ENCODE measurements at places on chromosomes 12 and 14.
A peak's percentile ranks its signal among the peaks of the same experiment; 100 is the strongest.

DNA sequence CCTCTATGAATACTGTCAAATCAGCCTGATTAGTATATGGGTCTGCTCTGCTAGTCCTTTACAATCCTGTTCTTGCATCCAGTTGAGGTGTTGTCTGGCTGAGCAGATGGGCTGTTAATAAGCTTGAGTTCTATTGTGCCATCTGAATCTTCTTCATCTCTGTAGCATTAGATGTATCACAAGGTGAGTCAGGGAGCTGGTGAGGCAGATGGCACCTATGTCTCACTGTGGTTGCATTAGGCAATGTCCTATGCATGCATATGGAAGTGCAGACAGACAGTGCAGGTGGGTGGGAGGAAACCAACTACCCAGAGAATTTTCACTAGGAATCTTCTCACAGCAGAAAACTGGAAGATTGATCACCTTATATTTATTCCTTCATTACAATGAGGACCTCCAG lies 165.7 kb upstream of the STXBP6 start:
- no peak for DNase-seq

DNA sequence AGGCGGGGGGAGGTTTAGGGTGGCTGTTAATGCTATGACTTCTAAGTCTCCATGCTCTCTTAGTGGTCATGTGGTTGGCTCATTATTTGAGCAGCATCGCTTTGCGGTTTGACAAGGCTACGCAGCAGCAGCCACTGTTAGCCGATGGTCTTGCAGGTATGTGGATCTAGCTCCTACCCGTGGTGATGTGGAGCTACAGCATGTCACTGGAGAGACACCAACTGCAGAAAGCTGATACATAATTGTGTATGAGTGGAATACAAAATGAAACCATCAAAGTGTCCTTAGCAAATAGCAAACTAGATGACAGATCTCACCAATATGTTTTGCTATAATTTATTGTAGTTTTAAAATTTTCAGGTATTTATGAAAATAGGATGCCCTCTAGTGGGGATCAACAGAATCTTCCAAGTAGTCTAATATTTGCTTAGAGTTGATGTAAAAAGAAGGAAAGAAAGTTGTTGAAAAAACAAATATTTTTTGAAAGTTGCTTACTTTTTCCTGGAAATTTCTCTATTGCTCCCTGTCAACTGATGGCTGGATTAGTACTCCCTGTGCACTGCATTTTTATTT lies 94.9 kb downstream of the NAV3 start:
- peak; percentile 91 for DNase-seq

DNA sequence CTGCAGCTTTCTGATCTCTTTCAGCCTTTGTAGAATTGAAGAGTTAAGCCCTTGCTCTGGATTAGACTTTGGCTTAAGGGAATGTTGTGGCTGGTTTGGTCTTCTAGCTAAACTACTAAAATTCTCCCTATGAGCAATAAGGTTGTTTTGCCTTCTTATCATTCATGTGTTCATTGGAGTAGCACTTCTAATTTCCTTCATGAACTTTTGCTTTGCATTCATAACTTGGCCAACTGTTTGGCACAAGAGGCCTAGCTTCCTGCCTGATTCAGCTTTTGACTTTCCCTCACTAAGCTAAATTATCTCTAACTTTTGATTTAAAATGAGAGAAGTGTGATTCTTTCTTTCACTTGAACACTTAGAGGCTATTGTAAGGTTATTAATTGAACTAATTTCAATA lies 384.3 kb downstream of the RAD51B start:
- peak; percentile 58 for DNase-seq

GRCh38 chr12:47234576-47235141 lies 154.9 kb upstream of the AMIGO2 start:
- no peak for DNase-seq

DNA sequence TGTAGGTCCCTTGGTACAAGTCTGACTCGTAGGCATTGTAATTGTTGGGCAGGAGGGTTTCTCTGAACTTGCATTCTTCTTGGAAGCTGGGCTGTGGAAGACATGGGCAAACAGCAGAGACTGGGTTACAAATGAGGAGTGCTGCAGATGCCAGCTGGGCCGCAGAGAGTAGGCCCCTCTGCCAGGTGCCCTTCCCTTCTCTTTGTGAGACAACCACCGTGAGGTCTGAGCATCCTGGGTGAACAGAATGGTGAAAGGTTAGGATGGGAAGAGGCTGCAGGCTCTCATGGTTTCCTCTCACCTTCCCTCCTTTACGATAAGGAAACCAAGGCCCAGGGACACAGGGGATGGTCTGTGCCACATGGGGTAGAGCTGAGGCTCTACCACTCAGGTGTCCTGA lies 11.3 kb downstream of the FGF6 start:
- no peak for DNase-seq

- no peak for DNase-seq
Measured at GRCh38 chr12:18146363-18146762, 56.4 kb upstream of the RERGL start.

GRCh38 chr12:69457433-69457832 lies 12.8 kb upstream of the FRS2 start:
- DNase-seq = no peak

DNA sequence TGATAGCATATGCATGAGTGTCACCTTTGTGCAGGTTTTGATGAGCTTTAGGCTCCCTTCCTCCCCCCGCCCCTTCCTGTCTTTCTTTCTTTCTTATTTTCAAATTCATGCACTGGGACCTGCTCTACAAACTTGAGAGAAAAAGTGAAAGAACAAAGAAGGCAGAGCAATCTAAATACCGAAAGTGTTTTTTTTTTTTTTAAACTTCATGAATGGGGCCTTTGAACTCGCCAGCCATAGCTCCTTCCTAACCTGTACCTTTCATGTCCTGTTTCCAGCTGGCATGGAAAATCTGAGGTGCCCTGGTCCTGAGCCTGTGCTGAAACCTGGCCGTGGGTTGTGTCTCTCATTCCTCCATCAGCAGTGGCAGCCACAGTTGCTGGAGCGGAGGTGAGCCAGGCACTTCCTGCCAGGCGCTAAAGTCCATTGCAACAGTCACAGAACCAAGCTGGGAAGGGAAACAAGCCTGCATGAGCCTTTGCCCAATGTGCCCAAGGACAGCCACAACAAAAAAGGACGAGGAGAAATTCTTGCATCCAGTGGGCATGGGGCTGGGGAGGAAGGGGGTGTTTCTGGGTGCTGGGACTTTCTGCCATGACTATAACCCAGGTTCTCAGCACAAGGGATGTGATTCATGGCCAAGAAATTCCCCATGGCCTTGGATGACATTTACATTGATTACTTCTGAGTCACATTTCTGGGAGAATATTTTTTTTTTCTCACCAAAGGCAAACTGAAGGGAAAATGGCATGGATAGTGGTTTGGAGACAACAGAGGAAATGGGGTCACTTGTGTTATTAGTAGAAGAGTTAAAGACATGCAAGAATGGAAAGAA lies 102.7 kb downstream of the TMEM30B start:
- peak; percentile 66 for DNase-seq

DNA sequence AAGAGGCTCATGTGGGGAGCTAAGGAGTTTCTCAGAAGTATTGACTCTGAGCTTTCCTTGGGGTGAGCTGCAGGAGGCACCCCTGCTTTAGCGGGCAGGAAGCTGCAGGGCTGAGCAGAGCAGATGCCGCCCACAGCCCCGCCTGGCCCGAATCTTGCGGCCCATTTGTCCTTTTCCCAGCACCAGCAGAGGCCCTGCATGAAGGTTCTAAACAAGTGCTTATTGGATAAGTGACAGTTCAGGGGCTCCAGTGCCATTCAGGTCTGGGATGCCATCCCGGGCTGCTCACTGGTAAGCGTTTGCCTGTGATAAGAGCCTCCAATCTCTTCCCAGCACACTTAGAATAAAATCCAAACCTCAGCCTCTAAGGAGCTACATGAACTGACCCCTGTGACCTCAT lies 11.4 kb downstream of the RILPL1 start:
- DNase-seq = no peak

- DNase-seq = no peak
Measured at GRCh38 chr12:120865098-120865497, 39.1 kb downstream of the SPPL3 start.

DNA sequence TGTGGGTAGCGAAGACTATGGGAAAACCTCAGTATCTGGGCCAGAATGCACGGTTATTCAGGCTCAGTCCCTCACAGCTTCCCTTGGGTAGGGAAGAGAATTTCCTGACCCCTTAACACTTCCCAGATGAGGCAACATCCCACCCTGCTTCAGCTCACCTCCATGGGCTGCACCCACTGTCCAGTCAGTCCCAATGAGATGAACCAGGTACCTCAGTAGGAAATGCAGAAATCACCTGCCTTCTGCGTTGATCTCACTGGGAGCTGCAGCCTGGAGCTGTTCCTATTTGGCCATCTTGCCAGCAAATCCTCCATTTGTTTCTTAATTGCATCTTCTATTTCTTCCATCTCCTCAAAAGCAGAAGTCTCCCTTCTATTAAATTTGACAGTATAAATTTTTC lies 104.4 kb downstream of the FOXA1 start:
- DNase-seq = no peak

DNA sequence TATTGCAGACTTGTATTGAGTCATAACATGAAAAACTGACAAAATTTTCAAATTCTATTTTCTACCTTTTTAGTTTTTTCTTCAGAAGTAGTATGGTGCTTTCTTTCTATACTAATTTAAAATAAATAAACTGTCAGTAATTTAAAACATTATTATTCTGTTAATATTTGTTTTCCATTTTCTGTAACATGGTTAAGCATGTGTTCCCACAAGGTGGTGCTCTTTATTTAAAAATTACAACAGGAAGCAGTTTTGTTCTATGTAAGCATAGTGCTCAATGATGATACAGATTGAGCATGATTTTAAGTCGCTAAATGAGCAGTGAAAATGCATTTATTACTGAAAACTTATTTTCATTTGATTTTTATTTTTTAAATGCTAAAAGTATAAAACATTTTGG lies 114.6 kb downstream of the PPFIA2 start:
- DNase-seq = peak; percentile 11

DNA sequence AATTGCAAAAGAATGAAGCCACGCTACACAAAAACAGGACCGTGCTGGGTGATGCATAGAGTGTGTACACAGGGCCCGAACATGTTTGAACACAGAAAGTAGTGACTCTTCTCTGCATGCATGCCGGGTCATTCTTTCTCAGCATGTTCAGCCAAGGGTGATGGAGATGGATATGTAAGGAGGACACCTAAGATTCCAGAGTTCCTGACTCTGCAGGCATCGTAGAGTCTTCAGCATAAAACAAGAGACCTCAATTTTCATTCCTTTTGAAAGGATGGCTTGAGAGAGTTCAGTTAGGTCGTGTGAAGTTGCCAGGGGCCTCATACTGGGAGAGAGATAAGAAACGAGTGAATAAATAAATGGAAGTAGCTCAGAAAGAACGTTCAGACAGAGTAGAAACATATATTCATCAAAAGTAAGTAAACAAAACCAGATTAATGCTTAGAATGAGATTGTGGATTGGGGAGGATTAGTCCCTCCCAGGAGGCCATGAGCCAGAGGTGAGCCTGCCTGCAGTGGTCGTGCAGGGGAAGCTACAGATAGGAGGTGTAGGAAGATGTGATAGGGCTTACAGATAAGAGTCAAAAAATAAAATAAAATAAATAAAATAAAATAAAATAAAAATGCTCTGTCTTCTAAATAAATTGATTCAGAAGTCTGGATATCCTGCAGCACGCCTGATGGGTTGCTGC lies 27.6 kb upstream of the SEL1L start:
- DNase-seq = no peak

GRCh38 chr12:104355630-104356029 lies 52.1 kb downstream of the EID3 start:
- no peak for DNase-seq

- no peak for DNase-seq
Measured at GRCh38 chr12:132485619-132486018, 4.3 kb upstream of the FBRSL1 start.

- DNase-seq = no peak
Measured at GRCh38 chr12:109387425-109388166, 39.9 kb downstream of the MYO1H start.

- no peak for DNase-seq
Measured at GRCh38 chr12:108589840-108590229, 8.0 kb downstream of the TMEM119 start.

- no peak for DNase-seq
Measured at GRCh38 chr12:19972325-19973288, 395.7 kb upstream of the PDE3A start.

GRCh38 chr14:68513838-68514607 lies 278.8 kb downstream of the ZFP36L1 start:
- no peak for DNase-seq

DNA sequence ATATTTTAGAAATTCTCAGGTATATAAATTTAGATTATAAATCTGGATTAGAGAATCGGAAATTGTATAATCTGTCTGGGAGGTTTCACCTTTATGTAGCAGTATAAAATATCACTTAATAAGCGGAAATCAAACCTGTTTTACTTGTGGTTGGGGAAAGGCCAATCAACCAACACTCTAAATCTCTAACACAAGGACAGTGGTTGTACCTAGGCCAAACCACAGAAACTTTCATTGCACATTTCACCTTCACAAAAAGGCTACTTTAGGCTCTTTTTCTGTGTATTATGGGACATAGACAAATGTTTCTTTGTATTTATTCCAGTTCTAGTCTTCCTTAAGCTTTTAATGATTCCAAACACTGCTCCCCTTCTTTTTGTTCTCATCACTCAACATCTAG lies 19.8 kb downstream of the ERH start:
- DNase-seq = no peak

GRCh38 chr12:25965682-25966081 lies 7.2 kb downstream of the RASSF8 start:
- no peak for DNase-seq

DNA sequence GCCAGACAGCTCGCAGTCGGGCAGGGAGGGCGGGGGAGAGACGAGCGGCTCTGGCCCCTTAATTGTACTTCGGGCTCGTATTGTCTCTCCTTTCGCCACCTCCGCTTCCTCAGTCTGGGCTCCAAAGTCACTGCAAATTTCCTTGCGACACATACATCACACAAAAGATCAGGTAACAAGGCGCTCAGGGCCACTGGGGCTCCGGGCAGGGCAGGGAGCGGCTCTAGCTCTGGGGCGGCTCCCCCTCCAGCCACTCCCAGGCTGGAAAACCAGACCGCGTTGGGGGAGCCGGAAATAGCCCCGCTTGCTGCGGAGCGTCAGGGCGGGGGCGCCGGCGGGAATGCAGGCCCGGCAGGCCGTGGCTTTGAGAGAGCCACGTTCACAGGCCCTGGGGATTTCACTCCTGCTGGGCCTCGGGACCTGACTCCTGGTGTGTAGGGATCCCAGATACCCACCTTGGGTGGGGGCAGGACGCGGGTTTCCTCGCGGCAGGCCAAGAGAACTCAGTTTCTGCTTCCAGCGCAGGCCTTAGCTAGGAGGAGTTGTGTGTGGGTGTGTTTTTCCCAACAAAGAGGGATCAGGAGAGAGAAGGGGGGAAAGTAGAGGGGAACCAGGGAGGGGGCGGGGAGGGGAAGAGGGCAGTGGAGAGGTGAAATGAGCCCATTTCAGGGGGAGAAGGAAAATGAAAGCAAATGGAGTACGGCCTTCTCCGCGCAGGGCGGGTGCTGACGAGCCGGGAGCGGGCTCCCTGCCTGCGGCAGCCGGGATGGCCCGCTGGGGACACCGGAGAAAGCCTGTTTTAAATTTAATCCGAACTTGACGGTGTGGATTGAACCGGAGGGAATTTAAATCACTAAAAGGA lies 4.4 kb upstream of the HOXC9 start:
- DNase-seq = no peak

GRCh38 chr14:89866458-89866857 lies 88.1 kb downstream of the EFCAB11 start:
- no peak for DNase-seq
